LHCN-M2 (cell line): ENCODE measurements at places on chromosomes 5 and 9. TPM values are rescaled to one million over a fixed set of nuclear protein-coding genes. Genes with fewer than 3 reads are reported as not detected.

DNA sequence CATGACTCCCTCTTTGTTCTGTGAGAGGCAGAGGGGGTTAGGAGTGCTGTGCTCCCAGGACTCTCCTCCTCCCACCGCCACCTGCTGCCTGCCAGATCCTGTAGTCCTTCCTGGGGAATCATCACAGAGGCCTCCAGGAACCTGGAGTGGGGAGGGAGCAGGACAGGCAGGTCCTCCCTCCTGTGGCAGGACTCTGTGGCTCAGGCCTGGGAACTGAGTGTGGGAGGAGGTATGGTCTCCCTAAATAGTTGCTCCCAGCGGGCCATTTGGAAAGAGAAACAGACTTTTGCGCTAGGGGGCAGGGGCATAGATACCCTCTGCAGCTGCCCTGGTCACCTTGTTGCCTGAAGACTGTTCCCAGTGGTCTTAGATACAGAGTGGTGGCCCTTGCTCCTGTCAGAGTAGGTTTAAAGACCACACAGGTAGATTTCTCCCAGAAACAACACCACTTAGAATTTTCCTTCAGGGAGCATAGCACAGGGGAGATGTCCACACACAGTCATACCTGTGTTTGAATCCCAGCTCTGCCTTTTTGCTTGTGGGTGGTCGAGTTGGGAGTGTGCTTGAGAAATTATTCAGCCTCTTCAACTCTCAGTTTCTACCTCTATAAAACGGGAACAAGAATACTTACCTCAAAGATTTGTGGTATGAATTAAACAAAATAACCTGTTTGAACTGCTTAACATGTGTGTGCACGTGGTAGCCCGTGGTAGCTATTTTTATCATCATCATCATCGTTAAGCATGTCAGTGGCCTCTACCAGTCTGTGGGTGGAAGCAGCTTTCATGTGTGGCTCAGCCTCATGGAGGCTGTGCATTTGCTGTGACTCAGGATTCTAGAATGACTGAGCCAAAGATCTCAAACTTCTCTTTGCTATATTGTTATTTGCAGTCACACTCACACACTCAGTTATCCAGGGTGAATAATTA lies 55.8 kb downstream of the SLC22A5 start:
- peak; percentile 84 for DNase-seq

DNA sequence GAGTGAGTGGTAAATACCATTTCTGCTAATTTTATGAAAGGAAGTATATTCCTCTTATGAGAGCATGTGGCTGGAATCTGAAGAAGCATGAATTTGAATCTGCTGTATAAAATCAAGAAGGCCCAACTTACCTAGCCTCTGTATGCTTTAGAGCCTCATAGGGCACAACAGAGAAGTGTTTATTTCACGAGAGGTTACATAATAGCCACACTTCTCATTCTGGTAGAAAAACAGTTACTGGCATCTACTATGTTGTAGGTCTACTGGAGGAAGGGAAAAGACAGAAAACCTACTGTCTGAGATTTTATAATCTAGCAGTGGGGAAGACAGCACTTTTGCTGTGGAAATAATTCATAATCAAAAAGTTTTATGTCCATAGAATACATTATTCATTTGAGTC lies 172.6 kb upstream of the ZNF608 start:
- DNase-seq = no peak

DNA sequence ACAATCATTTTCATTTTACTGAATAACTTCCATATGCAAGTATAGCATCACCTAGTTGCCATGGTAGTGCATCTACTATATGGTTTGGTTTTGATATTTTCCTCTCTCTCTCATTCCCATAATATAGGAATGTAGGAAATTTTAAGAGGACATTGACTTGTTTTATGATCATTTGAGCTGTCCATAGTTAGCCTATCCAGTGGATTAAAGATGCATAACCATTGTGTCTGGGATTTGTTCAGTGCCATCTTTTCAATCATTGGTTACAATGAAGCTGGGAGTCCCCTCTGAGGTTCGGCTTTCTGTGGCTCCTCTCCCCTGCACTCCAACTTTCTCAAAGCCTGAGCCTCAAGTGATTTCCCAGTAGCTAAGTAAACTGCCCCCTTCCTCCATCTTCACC lies 458.5 kb downstream of the RAB3C start:
- DNase-seq = no peak

- peak; percentile 78 for DNase-seq
These were observed 21.2 kb upstream of the LOX start for GRCh38 chr5:122099060-122099790.

- DNase-seq = peak; percentile 9
These were observed 18.7 kb upstream of the HMHB1 start for GRCh38 chr5:143793249-143793648.

GRCh38 chr9:105637787-105638395 lies 24.4 kb upstream of the TAL2 start:
- no peak for DNase-seq

DNA sequence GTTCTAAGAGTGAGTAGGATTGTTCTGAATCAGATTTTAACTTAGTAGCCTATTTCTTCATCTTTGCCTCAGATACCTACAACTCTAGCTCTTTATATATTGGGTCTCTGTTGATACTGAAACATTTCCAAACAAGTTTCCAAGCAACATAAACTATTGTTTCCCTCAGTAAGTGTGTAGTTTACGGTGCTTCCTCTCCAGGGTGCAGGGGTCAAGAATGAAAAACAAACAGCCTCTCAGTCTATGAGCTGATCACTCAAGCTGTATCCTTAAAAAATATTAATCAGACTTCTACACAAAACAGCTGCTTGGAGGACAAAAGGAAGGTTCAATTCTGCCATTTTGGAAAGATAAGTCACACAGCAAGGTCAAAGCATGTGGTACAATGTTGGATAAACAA lies 75.0 kb downstream of the ADAMTS12 start:
- peak; percentile 69 for DNase-seq

GRCh38 chr5:120446068-120446492 lies 18.0 kb upstream of the PRR16 start:
- peak; percentile 94 for DNase-seq

DNA sequence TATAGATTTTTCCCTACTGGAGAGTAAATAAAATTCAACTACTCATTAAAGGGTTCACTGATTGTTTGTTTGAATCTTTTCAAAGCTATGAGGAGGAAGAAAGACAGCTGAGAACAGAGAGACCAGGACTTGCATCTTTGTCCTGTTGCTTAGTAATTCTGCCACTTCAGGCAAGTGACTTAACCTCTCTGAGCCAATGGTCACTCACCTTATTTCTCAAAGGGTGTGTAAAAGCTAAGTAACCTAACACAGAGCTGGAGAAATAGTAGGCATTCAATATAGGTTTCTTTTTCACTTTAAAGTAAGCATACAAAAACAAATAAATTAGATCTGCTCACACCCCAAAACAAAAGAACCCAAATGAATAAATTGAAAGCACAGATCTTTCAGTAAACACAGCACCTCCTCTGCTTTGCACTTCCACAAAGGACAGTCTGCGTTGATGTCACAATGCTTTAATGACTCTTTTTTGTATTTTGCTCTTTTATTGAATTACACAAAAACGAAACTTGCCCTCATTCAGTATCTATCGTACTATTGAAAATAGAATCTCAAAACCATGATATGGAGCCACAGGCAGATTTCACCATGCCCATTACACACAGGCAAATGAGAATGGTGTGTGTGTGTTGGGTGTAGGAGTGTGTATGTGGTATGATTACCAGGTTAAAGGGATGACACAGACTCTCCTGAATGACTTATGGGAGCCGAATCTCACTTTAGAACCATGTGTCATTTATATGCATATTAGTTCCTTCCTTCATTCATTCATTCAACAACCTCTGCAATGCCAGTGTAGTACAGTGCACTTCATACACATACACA lies 166.0 kb downstream of the EBF1 start:
- DNase-seq = no peak

- no peak for DNase-seq
These were observed 88.4 kb upstream of the GRAMD2B start for GRCh38 chr5:126334760-126335159.

Gene NSD1
- total RNA-seq = 27.0 and 27.9 TPM in 2 replicates

Gene CTNND2
- total RNA-seq = 0.19 TPM in 1 of 2 replicates, not detected in the other

Gene DDX31
- total RNA-seq = 21.0 and 23.1 TPM in 2 replicates

Gene IL5
- total RNA-seq = not detected in 2 replicates

Gene GABRB2
- 5.9 and 10.5 TPM in 2 replicates for total RNA-seq

Gene MTAP
- 60.0 and 67.5 TPM in 2 replicates for total RNA-seq

Gene PCDHB10
- 2.4 and 2.8 TPM in 2 replicates for total RNA-seq
